ENCODE measurements at places on chromosomes 7 and 10.

GRCh38 chr7:44348300-44348699, 22.9 kb upstream of the CAMK2B start:
- DNase-seq, result no peak

DNA sequence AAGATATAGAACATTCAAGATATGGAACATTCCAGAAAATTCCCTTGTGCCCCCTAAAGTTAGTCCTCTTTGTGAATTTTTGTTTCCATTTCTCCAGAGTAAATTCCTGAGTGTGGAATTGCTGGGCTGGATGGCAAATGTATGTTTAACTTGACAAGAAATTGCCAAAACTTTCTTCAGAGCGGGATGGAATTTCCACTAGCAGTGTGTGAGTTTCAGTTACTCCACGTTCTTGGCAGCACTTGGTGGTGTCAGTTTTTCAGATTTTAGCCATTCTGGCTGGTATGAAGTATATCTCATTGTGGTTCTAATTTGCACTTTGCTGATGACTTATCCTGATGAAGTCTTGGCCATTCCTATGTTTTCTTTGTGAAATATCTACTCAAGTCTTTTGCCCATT, 71.2 kb downstream of the MGMT start:
- DNase-seq, result no peak

GRCh38 chr7:53094191-53094590, 58.8 kb downstream of the POM121L12 start:
- no peak for DNase-seq

- DNase-seq, result no peak
Observed at GRCh38 chr7:28301148-28301641, 111.1 kb upstream of the CREB5 start.

- no peak for DNase-seq
Observed at GRCh38 chr10:34723750-34724149, 91.3 kb downstream of the PARD3 start.

DNA sequence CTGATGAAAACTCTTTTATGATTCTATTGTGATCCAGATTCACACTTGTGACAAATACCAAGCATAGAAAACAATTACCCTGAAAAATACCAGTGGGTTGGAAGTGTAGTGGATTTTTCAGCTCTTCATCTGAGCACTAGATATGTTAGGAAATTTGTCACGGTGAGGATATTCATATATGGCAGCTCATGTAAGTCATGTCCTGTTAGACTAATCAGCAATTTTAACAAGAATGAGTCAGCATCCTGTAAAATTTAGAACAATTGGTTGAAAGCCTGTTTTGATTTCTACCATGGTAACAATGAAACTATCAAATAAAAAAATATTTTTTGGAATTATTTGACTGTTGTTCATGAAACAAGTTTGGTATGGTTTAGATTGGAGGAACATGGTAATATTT, 334.3 kb downstream of the CACNA2D1 start:
- DNase-seq, result no peak

GRCh38 chr7:128919241-128919640, 8.7 kb upstream of the KCP start:
- DNase-seq, result no peak

- DNase-seq, result no peak
Observed at GRCh38 chr10:21336476-21337170, 188.9 kb downstream of the SKIDA1 start.

- DNase-seq, result no peak
Observed at GRCh38 chr10:132570771-132571649, 33.4 kb downstream of the INPP5A start.

- DNase-seq, result no peak
Observed at GRCh38 chr10:52653263-52653909, 119.2 kb downstream of the MBL2 start.

DNA sequence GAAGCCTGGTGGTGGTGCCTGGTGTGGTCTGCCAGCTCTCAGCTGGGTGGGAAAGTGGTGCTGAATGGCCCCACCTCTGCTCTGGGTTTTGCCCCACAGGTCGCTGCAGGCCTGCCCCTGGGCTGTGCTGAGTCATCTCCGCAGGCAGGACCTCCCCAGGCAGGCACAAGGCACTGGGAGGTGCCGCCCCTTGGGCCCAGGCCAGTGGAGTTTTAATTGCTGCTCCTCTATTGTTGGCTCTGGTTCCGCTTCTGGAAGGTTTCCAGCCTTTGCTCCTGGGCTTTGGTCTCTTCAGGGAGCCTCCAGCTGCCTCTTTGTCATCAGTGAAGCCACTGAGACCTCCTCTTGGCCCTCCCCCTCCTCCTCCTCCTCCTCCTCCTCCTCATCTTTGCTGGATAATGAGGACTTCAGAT, 180.3 kb upstream of the GRB10 start:
- no peak for DNase-seq

- no peak for DNase-seq
Observed at GRCh38 chr7:82715344-82715743, 271.8 kb upstream of the CACNA2D1 start.

Data from activated gamma-delta T cell treated with Interleukin-2 at 50 U/mL for 16 hours (primary cell).